ENCODE measurements at places on chromosomes 3 and 15.

GRCh38 chr3:170352936-170353335, 4.6 kb upstream of the SKIL start:
- DNase-seq: no peak

GRCh38 chr3:32733631-32734229, 48.7 kb downstream of the CNOT10 start:
- DNase-seq: peak; percentile 53

DNA sequence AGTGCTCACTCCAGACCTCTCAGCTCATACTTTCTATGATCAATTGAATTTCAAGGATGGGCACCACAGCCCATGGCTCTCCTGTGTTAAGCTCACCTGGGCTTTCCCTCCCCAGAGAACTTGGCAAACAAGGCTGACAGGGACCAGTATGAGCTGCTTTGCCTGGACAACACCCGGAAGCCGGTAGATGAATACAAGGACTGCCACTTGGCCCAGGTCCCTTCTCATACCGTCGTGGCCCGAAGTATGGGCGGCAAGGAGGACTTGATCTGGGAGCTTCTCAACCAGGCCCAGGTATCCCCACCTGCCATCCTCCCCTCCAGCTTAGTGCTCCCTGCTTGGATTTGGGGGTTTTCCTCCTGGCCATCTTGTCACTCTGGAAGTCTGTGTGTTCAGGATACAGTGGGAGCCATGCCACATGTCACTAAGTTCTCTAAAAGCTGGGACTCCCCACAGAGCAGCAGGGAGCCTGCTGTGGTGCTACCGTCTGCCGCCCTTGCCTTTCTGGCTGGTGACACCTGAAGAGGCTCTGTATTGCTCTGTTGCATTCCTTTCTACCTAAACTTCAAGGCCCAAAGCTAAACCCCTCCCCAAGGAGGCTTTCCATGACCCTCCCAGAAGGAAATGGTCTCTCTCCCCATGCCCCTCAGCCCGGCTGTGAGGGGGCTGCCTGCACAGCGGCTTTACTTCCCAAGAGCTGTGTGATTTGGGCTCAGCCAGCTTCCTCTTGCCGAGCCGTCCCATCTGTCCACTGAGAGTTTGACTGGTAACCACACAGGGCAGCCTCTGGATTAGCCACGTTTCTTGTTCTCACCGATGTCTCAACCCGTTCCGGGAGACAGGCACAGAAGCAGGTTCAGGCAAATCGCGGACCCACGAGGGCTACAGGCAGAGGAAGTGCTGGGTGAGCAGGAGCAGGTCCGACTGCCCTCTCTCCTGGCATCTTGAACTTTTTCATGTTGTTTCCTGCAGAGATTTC, 10.8 kb downstream of the TF start:
- DNase-seq: no peak

DNA sequence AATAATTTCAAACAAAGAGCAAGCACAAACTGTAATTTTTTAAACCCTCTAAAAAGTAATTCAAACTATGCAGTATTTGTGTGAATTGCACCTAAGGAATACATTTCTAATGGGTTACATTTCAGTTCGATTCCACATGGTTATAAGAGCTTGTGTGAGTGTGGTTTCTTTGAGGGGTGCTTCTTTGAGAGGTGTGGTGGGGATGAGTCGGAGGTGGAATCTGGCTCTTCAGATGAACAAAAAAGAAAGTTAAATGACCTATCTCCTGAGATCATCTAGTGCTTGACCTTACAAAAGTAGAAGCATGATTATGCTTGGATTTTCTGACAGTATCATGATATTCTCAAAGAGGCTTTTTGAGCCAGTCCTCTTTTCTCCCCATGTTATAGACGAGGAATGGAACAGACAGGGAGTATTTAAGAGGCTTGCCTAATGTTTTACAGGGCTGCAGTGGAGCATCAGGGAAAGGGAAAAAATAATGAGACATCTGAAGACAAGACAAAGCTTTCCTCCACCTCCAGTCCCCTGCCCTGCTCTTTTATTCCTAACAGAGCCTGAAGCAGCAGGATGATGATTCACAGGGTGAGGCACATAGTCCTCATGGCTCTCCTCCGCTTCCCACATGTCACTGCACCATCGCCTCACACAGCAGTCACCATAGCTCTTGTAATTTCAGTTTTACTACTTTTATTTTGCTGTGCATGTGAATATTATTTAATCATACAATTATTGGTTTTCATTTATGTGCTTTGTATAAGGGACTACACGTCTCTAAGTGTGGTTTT, 82.0 kb downstream of the LYSMD4 start:
- peak; percentile 46 for DNase-seq

GRCh38 chr15:99414755-99415731, 150.7 kb upstream of the MEF2A start:
- no peak for DNase-seq

DNA sequence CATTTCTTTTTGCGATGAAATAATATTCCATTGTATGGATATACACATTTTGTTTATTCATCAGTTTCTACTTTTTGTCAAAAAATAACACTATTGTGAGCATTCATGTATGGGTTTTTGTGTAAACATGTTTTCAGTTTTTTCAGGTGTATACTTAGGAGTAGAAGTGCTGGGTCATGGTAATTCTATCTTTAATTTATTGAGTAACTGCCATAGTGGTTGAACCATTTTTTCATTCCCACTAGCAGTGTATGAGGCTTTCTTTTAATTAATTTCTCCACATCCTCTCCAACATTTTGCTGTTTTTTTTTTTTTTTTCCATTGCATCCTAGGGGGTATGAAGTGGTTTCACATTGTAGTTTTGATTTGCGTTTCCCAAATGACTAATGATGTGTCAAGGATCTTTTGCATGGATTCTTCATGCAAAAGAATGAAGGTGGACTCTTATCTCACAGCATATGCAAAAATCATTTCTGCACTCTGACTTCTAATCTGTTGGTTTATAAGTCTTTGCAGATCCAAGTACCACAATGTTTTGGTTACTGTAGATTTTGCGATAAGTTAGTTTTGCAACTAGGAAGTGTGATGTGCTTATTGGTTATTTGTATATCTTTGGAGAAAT, 12.6 kb downstream of the ATP2C1 start:
- peak; percentile 21 for DNase-seq

GRCh38 chr3:72738752-72739530, 109.3 kb downstream of the SHQ1 start:
- DNase-seq: no peak

GRCh38 chr3:26838026-26838425, 215.5 kb downstream of the LRRC3B start:
- no peak for DNase-seq

GRCh38 chr3:183553334-183554026, 2.0 kb downstream of the KLHL6 start:
- DNase-seq: no peak

- DNase-seq: no peak
These were observed 37.4 kb downstream of the RBMS3 start for GRCh38 chr3:29318251-29318650.

GRCh38 chr15:77017091-77017660, 22.2 kb downstream of the PSTPIP1 start:
- DNase-seq: no peak

GRCh38 chr3:136696797-136697196, 55.4 kb downstream of the STAG1 start:
- DNase-seq: no peak

- no peak for DNase-seq
These were observed 305.0 kb downstream of the NLGN1 start for GRCh38 chr3:173702561-173702960.

GRCh38 chr15:81411969-81412633, 38.1 kb upstream of the TMC3 start:
- no peak for DNase-seq

- DNase-seq: no peak
These were observed 15.5 kb downstream of the UMPS start for GRCh38 chr3:124745756-124746155.

DNA sequence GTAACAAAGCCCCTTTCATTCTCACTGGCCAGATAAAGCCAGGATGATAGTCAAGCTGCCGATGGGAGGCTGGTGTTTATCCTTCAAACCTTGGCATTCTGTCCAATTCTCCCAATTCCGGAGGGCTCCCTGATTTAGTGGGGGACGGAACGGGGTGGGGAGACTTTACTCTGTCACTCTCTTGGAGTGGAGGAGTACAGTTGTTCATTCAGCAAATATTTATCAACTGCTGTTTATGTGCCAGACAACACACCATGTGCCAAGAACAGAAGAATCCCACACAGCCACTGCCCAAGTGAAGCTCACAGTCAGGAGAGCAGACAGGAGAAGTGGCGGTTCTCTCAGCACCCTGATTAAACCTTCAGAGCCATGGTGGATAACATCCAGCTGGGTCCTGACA, 63.3 kb downstream of the WNT5A start:
- no peak for DNase-seq

- no peak for DNase-seq
These were observed 606.8 kb downstream of the GBE1 start for GRCh38 chr3:81154611-81155143.

- no peak for DNase-seq
These were observed 147.7 kb upstream of the SATB1 start for GRCh38 chr3:18572809-18573208.

DNA sequence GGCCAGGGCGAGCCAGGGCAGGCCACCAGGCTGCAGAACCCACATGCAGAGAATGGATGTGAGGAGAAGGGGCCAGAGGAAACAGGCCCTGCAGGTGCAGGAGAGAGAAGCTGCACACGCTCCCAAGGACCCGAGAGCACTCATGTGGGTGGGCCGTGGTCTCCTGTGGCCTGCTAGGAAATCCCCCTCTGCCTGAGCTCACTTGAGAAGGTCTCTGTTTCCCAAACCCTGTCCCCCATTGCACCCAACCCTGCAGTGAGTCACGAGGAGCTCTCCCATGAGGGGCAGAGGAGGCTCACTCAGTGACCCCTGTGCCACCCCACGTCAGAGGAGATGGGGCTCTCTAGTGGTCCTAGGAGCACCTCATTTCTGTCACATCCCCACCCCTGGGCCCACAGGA, 111.1 kb downstream of the KLF13 start:
- DNase-seq: no peak

- DNase-seq: peak; percentile 44
These were observed 182.4 kb downstream of the ADAMTS9 start for GRCh38 chr3:64505419-64505818.

GRCh38 chr3:71554649-71555048, 28.9 kb downstream of the FOXP1 start:
- no peak for DNase-seq
